ENCODE measurements at places on chromosomes 6 and 20. TPM values are rescaled to one million over a fixed set of nuclear protein-coding genes. Genes with fewer than 3 reads are reported as not detected.
A peak's percentile ranks its signal among the peaks of the same experiment; 100 is the strongest.

GRCh38 chr6:106098383-106099234, 12.5 kb downstream of the PRDM1 start:
- peak; percentile 56 for DNase-seq

ACTL10 gene
- 3.8 TPM for total RNA-seq

DNA sequence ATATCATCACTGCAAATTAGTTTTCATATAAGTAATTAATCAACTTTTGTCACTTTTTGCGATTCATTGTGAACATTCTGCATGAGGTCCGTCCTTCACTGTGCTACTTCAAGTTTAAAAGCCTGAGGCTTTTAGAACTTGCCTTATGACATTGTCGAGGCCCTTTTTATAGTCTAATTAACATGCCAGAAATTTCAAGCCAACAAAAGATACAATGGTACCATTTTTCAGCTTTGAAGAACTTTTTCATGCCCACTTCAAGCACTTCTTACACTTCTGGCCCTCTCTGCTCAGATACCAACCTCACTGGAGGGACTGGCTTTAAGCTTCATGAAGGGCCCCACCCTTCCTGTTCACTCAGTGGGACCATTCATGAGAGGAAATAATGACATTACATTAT, 323.1 kb downstream of the TPBG start:
- DNase-seq: no peak

GRCh38 chr6:47308198-47308517, 1.5 kb downstream of the TNFRSF21 start:
- DNase-seq: no peak

DNA sequence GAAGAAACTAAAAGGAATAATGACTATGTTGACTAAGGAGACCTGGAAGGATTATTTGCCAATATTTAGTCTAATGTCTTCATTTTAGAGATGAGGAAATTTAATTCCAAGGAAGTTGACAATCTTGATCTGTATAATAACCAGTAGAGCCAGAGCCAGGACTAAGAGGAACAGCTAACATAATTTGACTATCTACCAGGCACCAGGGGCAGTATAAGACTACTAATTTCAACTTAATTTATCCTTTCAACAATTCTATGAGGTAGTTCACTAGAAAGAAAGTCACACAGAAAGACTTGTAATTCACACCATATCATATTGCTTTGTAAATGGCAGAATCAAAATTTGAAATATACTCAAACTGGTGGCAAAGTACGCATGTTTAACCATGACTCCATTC, 273.0 kb upstream of the STXBP5 start:
- DNase-seq: no peak

GRCh38 chr6:19554356-19555225, 282.6 kb upstream of the ID4 start:
- no peak for DNase-seq

DNA sequence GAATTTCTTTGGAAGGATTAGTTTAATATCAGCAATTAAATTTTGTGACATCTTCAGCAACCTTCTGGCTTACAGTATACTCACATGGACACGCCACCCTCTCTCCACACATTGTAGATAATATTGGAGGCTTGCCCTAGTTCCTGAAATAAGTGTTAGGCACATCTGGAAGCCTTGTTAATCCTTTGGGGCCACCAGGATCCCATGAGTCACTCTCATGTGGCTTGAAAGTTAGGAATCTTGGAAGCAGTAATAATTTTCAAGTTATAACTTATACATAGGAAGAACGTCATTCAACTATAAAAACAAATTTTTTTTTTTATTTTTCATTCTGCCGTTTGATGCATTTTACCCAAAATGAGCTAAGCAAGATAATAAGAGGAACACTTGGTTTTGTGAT, 20.5 kb downstream of the LAMA4 start:
- DNase-seq: no peak

DNA sequence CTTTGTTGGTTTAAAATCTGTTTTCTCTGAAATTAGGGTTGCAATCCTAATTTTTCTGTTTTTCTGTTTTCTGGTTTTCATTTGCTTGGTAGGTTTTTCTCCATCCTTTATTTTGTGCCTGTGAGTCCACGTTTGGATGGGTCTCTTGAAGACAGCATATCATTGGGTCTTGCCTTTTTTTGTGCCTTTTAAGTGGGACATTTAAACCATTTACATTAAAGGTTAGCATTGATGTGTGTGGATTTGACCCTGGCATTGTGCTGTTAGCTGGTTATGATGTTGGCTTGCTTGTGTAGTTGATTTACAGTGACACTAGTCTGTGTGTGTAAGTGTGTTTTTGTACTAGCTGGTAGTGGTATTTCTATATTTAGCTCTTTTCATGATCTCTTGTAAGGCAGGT, 28.0 kb upstream of the CST5 start:
- no peak for DNase-seq

- DNase-seq: no peak
Observed at GRCh38 chr6:47734831-47735481, 36.6 kb downstream of the ADGRF4 start.

GRCh38 chr6:112468359-112468758, 121.2 kb downstream of the RFPL4B start:
- DNase-seq: no peak

- DNase-seq: no peak
Observed at GRCh38 chr6:168343239-168344150, 23.9 kb upstream of the DACT2 start.

DNA sequence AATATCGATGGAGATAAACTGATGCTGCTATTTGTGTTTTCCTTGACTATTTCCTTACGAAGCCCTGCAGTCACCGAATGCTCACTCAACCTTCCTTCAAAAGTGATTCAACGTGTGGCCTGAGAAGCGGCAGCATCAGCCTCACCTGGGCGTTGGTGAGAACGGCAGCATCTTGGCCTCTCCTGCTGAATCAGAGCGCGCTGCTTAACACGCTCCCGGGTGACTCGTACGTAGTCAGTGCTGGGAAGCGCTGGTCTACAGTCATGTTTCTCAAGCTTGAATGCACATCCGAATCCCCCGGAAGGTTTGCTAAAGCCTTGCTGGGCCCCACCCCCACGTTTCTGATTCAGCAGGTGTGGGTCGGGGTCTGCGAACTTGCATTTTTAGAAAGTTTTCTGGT, 214.1 kb upstream of the RREB1 start:
- DNase-seq: no peak

GRCh38 chr6:10210052-10210451, 204.8 kb downstream of the TFAP2A start:
- DNase-seq: no peak

- no peak for DNase-seq
Observed at GRCh38 chr6:139925894-139926641, 551.6 kb upstream of the CITED2 start.

GRCh38 chr20:40980106-40980827, 48.4 kb upstream of the TOP1 start:
- DNase-seq: no peak

OR2B6 gene
- not detected for total RNA-seq

DNA sequence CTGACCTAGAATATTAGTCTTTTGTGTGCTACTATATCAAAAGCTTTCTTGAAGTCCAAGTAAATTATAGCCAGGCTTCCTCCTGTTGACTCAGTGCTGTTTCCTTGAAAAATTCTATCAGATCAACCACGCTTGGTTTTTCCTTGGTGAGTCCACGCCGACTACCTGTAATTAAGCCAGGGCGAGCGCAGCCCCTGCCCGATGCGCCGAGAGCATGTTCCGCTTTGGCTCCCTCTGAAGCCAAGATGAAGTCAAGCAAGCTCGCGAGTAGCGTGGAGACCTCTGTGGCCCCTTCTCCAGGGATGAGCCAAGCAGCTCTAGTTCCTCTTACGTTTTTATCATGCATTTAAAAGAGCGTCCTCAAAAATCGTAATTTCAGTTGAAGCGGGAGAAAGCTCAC, 641.2 kb downstream of the CDH26 start:
- DNase-seq: no peak

- DNase-seq: no peak
Observed at GRCh38 chr20:37422791-37423286, 76.9 kb downstream of the SRC start.

BNIP5 gene
- not detected for total RNA-seq

- no peak for DNase-seq
Observed at GRCh38 chr6:142914369-142914768, 30.6 kb downstream of the HIVEP2 start.

PDYN gene
- total RNA-seq: not detected

DNA sequence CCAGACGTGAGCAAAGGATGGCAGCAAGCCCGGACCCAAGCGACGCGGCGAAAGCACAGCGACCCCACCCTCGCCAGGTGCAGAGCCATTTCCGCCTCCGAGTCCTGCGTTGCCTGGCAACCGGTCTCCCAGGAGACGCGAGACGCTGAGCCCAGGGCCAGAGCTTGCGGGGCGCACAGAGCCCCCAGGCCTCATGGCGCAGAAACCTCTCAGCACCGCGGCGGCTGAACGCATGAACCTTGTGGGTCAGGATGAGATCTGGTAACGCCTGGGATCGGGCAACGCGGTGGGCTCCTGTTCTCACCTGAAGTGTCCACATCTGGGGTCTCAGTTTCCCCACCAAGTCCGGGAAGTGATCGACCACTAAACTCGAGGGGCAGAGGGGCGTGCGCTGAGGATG, 77.7 kb downstream of the ANKRD60 start:
- no peak for DNase-seq

DNA sequence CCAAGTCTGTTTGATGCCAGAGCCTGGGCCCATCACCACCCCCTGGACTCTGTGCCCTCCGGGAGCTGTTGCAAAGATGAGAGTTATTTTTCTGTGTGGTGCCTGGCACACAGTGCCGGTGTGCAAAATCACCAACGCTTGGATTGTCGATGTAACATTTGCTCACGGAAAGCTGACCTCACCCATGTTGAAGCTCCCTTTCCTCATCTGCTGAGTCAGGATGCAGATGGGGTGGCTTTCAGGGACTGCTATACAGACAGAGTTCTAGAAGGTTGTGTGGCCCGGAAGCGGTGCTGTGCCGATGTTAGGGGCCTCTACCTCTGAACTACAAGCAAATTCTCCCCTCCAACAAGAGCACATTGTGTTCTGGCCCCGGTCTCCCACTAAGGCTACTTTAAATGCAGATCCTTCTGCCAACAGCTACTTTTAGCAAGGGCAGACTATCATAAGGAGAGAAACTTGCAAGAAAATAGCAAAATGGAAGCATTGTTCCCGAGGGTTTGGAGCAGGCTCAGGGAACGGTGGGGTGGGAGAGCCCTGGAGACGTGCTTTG, 34.0 kb downstream of the EYA2 start:
- DNase-seq: no peak

- no peak for DNase-seq
Observed at GRCh38 chr6:122049341-122049740, 350.1 kb upstream of the HSF2 start.
